ENCODE measurements at places on chromosomes 12 and 14.
A peak's percentile ranks its signal among the peaks of the same experiment; 100 is the strongest.

- DNase-seq, result no peak
Observed at GRCh38 chr14:89264196-89264800, 152.7 kb downstream of the FOXN3 start.

- no peak for DNase-seq
Observed at GRCh38 chr14:89290813-89291212, 126.2 kb downstream of the FOXN3 start.

DNA sequence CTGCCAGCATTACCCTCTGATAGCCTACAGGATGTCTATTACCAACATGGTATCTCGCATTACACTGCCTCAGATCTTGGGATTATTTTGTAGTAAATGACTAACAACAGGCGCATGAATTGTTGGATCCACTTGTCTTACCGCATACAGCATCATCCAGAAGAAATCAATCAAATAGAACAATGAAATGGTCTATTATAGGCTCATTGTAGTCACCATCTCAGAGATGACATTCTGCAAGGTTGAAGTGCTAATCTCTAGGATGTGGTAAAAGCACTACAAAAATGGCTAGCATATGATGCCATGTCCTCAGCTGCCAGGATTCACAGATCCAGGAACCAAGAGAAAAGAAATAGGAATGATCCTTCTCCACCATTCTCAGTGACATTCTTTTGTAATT lies 52.0 kb downstream of the WASHC3 start:
- DNase-seq, result no peak

GRCh38 chr12:81670759-81671158 lies 88.4 kb downstream of the PPFIA2 start:
- DNase-seq, result no peak

DNA sequence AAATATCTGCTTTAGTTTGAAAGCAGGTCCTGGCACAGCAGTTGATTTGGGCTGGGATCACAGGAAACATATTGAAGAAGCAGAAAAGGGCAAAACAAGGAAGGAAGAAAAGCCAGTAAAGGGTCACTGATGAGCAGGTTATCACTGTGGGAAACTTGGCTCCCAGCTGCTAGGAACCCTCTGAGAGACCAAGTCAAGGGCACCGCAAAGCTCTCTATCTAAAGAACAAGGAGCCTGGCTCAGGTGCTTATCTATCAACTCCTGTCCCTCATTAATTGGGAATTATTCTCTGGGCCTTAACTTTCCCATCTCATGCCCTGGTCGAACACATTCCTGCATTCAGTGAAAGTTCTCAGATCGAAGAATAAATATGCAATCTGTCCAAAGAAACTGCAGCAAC lies 450.9 kb upstream of the RPL10L start:
- no peak for DNase-seq

- peak; percentile 45 for DNase-seq
Observed at GRCh38 chr14:95059126-95059525, 98.2 kb downstream of the DICER1 start.

DNA sequence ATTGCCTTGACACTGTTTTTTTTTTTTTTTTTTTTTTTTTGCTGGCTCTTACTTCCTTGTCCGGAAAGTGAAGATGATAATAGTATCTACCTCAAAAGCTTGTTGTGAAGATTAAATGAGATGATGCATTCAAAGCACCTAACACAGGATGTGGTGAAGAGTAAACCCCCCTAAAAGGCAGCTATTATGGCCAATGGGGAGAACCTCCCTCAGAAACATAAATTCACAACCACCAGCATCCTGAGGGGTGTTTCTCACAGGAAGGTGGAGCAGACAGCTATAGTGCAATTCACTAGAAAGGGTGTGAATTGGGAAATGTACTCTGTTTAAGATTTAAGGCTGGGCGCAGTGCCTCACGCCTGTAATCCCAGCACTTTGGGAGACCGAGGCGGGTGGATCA lies 85.4 kb upstream of the CRY1 start:
- DNase-seq, result peak; percentile 63

DNA sequence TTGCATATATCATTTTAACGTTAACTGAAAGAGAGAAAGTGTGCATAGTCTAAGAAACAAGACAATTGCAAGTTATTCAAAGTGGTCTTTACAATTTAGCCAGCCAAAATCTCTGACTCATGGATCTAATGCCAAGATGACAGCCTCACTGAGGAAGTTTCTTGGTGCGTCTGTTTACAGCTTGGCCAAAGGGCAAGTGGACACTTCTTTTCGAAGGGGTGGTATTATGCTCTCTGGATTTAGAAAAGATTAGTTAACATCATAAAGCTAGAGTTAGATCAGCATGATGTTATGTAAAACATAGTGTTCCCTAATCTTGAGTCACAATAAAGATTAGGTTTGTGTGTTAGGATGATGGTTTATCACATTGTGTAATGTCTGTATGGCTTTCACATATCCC lies 51.5 kb upstream of the SLC2A13 start:
- DNase-seq, result no peak

- DNase-seq, result no peak
Observed at GRCh38 chr12:106284358-106285105, 18.0 kb upstream of the TCP11L2 start.

- DNase-seq, result no peak
Observed at GRCh38 chr14:47435331-47435965, 240.0 kb downstream of the MDGA2 start.

- no peak for DNase-seq
Observed at GRCh38 chr12:105467710-105468366, 137.3 kb downstream of the C12orf75 start.

DNA sequence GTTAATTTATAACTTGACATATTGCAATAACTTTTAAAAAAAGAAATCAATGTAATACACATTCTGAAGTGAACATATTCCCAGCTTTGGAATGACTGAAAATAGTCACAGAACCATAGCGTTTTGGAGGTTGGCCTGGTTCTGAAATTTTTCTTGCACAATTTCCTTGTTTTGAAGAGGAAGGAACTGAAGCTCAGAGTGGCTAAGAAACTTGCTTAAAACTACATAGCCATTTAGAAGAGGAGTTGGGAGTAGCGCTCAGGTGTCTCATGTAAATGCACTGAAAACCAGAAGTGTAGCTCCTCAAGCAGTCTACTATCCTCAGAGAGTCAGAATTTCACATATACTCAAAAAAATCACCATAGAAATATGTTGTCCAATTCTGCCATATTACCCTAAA lies 41.2 kb downstream of the SLC38A1 start:
- DNase-seq, result no peak

DNA sequence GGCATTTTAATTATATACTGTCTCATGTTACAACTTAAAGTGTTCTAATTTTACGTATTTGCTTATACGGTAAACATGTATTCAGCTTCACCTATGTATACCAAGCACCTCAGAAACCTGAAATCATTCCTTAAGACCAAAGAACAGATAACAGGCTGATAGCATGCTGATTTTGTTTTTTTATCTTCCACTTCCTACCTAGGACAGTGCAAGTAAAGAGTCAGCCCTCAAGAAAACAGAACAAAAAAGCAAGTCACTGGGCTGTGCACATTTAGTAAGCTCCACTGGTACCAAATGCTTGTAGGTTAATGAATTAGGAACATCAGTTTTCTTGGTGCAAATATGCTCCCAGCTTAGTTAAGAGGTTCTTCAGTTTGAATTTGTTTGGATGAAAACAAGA lies 611.3 kb downstream of the VRK1 start:
- no peak for DNase-seq

GRCh38 chr12:101902641-101903040 lies 25.3 kb downstream of the DRAM1 start:
- DNase-seq, result no peak

DNA sequence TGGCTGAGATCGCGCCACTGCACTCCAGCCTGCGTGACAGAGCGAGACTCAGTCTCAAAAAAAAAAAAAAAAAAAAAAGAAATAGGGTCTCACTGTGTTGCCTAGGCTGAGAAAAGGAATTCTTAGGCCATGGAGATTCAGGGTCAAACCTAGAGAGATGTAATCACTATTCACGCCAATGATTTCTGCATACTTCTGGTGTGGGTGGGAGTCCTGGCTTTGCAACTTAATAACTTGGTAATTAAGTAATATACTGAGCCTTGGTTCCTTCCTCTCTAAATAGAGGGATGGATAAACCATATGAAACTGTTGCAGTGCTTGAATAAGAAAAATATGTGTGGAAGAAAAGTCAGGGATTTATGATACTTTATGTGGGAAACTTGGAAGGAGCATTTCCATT lies 2.7 kb downstream of the ZNF410 start:
- no peak for DNase-seq

DNA sequence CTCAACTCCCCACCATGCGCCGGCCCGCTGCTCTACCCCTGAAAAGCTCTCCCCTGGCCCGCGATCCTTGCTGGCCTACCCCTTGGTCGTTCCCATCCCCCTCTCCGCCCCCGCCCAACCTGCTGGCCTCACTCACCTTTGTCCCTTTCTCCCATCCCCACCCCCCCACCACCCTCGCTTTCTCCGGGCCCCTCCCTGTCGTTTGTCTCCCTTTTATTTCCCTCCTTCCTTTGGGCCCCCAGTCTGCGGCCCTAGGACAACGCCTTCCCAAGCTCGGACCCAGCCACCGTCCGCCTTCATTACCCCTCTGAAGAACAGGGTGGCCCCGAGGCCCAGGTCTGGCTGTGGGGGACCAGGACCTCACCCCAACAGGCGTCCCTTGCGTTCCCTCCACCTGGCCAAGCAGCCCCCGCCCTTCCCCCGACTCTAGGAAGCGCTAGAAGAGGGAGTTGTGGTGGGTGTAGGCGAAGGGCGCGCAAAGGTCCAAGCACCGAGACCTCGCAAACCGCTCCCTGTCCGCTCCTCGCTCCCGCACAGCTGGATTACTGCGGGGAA lies 6.9 kb upstream of the SLC7A7 start:
- no peak for DNase-seq

- no peak for DNase-seq
Observed at GRCh38 chr12:49939707-49940106, 10.8 kb upstream of the AQP2 start.

- DNase-seq, result no peak
Observed at GRCh38 chr12:91991399-91992187, 154.1 kb downstream of the BTG1 start.

All from activated CD8-positive, alpha-beta T cell treated with anti-CD3 and anti-CD28 coated beads, Interleukin-2, amount 10 ng/mL, durations not matched to agents 7 days and 5 days (primary cell).